ENCODE measurements at places on chromosomes 7 and 10. TPM values are rescaled to one million over a fixed set of nuclear protein-coding genes. Genes with fewer than 3 reads are reported as not detected.

The PAX2 gene
- total RNA-seq = not detected

The TMEM248 gene
- 150 TPM for total RNA-seq

The CALY gene
- not detected for total RNA-seq

The ZNF736 gene
- 8.9 TPM for total RNA-seq

The ACSL5 gene
- 18.3 TPM for total RNA-seq

The AKR1D1 gene
- total RNA-seq = not detected

The GATA3 gene
- total RNA-seq = 1.4 TPM

DNA sequence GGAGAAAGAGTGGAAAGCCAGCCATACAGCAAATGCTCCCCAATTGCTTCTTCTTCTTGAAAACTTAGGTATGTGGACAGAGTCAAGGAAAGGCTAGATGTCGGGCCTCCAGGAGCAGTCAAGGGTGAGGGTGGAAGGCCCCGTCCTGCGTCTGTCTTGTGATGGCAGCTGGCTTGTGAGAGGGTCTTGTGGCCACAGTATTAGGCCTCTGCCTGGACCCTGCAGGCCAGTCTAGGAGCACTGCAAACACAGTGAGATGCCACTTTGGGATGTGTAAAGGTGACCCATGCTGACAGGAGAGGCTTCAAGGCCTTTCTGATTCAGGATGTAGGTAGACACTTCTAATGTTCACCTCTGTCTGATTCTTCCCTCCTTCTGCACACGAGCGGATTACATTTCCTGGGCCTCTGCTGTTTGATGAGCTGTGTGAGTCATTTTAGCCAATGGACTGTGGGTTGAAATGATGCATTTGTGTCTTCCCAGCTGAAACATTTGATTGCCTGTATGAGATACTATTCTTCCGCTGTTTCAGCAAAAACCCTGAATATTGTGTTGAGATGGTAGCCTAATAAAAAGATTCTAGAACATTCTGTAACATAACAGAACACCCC lies 135.4 kb downstream of the EMX2 start:
- DNase-seq = no peak

- DNase-seq = no peak
Measured at GRCh38 chr7:47830015-47830414, 118.3 kb downstream of the PKD1L1 start.

DNA sequence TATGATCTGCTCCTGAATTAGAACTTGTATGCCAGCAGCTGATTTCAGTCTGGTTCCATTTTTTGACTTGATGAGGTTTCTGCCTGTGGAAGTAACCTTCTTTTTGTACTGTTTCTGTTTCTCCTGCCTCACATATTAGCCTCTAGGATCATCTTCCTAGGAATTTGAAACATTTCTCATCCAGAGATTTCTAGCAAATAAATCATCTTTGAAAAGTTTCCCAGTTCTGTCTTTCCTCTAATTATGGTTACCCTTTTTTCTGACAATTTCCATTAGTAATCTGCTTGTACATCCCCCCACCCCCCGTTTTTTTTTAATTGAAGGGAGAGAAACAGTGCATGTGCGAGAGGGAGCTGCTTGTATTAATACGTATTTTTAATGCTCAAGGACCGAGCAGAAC lies 92.2 kb downstream of the NRF1 start:
- no peak for DNase-seq

- DNase-seq = peak; percentile 69
Measured at GRCh38 chr10:5466451-5467206, 32.7 kb downstream of the CALML5 start.

GRCh38 chr10:60735244-60735643 lies 43.0 kb upstream of the CDK1 start:
- no peak for DNase-seq

DNA sequence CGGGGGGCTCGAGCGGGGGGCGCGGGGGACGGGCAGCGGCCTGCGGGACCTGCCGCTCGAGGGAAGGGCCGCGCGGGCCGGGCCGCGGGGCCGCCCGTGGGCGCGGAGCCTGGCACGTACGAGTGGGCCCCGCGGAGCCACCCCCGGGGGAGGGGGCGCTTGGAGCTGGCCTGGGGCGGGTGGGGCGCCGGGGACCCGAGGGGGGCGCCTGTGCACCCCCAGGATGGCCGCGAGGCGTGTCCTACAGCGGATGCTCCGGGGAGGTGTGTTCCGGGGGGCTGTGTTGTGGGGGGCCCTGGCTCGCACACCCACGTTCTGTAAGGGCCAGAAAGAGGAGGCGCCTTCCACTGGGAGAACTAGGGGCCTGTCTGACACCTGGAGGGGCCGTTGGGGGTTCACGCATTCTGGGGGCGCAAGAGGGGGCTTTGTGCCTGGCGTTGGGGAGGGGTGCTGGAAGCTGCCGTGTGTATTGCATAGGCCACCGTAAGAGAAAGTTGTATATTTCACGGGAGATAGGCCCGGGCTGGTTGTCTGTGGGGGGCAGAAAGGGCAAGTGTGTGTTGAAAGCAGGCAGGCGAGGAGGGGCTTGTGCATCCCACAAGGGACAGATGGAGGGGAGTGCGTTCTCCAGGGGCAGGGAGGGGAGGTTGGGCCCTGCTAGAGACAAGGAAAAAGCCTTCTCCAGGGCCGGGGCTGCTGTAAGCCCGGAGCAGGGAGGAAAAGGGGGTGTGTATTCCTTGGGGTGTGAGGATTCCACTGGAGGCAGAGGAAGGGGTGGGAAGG lies 663 bp downstream of the VPS37D start:
- peak; percentile 41 for DNase-seq

- peak; percentile 11 for DNase-seq
Measured at GRCh38 chr10:43585046-43585445, 10.6 kb upstream of the ZNF239 start.

DNA sequence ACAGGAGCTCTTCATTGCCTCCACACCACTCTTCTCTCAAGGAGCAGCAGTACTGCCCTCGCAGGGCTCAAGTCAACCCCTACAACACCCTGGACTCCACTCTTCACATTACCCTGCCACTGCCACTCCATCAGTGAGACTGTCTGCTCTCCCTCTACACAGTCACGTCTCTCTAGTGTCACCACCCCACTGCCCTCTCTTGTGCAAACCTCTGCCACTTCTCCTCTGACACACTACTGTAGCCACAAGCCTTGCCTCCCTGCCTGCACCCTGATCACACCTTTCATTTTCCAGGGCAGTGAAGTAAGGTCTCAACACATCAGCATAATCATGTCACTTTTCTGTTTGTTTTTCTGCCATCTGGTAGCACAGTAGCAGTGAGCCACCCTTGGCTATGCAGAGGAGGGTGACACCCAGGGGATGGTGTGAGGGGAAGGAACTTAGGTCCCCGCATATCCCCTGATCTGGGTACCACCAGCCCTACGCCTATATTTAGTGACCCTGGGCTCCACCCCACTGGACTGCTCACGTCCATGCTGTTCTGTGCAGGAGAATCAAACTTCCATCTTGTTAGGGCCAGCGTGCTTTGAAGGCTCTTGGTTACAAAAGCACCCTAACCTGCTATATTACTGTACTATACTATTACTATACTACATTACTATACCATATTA lies 1.6 kb downstream of the C10orf143 start:
- no peak for DNase-seq

Data from Daoy (cell line).